Peyer's patch (tissue), 4 donors: ENCODE measurements at places on chromosomes 2 and 18. TPM values are rescaled to one million over a fixed set of nuclear protein-coding genes. Genes with fewer than 3 reads are reported as not detected.

The FSHR gene
- total RNA-seq = not detected

The CDK15 gene
- total RNA-seq = 0.27 TPM

The CEBPZ gene
- total RNA-seq = 29.9 TPM

DNA sequence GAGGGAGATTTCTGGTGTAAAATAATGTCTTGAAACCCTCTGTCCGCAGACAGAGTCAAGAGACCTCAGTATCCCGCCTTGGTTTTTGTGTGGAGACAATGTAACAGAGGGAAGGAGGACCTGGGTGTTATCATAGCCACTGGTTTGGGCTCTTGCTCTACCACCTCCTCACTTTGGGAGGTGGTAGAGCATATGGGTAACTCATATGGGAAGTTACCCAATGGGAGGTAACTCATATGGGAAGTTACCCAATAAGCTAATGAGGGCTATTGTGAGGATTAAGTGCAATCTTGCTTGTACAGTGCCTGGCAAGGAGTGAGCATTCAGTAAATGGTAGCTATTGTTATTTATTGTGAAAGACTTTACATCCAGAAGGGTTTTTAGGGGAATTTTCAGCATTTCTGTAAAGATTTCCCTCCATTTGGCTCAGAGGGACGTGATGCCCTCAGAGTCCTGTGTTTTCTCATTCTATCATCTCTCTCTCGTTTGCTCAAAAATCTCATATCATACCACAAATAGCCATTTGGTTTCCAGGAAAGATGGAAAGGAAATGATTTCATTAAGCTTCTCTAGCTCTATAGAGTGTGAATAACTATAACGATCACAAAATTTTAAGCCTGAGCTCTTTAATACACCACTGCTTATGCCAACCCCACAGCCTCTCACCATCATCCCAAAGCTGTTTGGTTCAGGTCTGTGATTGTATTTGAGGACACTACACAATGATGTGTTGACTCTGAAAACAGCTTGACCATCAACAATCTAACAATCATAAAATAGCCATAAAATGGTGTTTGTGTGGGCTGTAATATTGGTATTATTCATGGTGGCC is 307.7 kb downstream of the STK39 start:
- no peak for DNase-seq

DNA sequence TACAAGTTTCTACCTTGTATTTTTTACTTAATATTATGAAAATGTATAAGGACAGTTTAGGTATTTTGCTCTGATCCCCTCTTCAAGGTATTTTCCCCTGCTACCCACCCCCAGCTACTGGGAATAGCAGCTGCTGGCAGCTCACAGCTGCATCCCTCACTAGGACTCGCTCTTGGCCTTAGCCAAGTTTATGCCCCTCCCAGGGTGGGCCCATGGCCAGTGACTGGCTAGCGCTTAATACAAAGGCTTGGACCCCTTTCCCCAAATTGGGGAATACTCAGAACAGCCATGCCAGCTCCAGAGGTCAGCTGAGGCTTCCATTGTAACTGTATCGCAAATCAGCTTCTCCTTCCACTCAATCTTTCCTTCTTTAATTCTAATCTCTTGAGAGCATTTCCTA is 131.3 kb downstream of the GFPT1 start:
- DNase-seq = no peak

DNA sequence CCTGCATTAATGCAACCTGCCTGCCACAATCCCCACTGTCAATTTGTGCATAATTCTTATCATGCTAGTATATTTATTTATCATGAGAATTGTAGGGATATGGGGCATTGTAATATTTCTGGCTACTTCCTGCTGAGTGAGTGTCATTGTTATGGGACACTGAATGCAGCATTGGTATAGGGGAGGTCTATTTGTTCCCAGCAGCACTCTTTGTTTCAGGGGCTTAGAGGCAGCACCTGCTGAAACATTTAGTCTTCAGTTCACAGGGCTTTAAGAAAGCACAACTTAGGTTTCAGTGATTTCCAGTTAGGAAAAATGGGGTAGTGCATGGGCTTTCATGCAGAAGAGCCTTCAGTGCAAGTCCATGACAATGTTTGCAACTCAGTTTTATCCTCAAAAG is 23.6 kb downstream of the SULT1C3 start:
- no peak for DNase-seq

The INHA gene
- total RNA-seq = not detected

DNA sequence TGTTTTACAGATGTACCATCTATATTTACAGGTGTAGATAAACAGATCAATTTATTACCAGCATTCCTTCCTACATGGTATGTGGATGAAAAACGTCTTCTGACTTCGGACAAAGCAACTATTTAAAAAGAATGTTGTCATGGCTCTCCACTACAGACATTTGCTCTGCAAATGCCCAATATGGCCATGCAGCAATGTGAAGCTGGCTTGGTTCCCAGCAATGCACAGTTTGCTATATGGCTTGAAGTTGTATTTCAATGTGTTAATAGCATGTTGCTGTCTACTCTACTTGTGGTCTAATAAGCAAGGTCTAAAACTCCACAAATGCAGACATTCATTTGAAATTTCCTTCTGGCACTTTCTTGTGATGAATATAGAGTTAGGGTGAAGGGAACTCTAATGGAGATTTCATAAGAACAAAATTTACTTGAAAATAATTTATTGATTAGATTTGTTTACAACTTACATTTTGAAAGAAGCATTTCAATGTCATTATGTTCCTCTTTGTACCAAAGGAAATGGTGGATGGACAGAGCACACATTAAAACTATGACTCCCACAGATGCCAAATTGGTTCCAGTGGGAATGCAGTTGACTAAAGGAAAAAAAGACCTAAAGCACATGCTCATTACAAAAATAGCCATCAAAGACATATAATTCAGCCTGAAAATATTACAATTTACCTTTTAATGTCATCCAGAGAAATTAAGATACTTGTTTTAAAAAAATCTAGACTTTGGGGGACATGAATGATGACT is 234.0 kb downstream of the DYM start:
- DNase-seq = no peak

- DNase-seq = no peak
Measured at GRCh38 chr18:30908381-30908780, 134.2 kb downstream of the DSC3 start.

GRCh38 chr2:65660340-65660739 is 227.9 kb upstream of the SPRED2 start:
- DNase-seq = no peak

The TFCP2L1 gene
- 41.0 TPM for total RNA-seq

GRCh38 chr2:12990523-12990922 is 273.8 kb downstream of the TRIB2 start:
- DNase-seq = no peak

The CAPN14 gene
- not detected for total RNA-seq

The CLEC4F gene
- total RNA-seq = 32.2 TPM

- no peak for DNase-seq
Measured at GRCh38 chr18:41966943-41967342, 11.9 kb downstream of the PIK3C3 start.

DNA sequence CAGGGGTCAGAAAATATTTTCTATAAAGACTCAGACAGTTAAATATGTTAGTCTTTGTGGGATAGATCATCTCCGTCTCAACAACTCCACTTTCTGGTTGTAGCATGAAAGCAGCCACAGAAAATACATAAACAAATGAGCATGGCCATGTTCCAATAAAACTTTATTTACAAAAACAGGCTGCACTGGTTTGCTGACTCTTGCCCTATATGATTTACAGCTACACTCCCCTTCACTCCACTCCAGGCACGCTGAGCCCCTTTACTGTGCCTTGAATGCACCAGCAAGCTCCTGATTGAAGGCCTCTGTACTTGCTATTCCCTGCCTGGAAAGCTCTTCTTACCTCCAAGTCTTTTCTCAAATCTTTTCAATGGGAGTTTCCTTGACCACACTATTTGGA is 5.8 kb upstream of the STAMBP start:
- DNase-seq = no peak
